ENCODE measurements at places on chromosomes 1 and 21.

- no peak for DNase-seq
These were observed 42.3 kb upstream of the RUNX3 start for GRCh38 chr1:24972221-24972914.

DNA sequence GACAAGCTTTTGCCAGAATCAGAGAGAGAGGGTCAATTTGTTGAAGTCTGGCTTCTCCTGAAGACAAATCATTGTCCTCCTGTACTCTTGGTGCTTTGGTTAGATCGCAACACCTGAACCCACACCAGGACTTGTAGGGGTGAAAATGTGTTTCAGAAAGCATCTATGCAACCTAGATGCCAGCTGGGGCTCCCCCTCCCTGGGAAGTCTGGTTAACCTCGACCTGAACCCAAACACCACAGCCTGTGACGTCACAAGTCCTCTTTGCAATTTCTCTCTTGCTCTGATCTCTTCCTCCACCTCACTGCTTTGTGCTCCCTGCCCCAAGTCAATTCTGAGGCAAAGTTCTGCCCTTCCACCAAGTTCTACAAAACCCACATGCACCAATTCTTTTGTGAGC lies 42.8 kb upstream of the USP24 start:
- no peak for DNase-seq

GRCh38 chr1:245983294-245983967 lies 523.6 kb downstream of the SMYD3 start:
- DNase-seq, result no peak

DNA sequence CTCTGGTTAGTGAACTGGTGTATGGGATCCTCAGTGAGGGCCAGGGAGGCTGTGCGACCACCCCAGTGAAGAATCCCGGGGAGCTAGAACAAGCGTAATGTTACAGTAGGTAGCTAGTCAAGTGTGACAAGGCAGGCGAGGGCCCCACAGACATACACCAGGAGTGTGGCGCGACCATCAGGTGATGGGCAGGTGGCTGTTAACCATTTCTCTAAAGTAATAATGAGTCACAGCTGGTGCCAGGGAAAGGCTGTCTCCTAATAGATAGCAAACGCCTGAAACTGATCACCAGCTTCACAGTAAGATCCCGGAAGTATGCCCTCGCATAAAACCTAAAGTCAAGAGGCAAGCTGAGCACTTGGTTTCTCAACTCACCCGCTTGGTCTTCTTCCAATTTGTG lies 40.5 kb upstream of the TARBP1 start:
- no peak for DNase-seq

GRCh38 chr1:45892068-45892785 lies 88.8 kb downstream of the MAST2 start:
- DNase-seq, result no peak

GRCh38 chr1:24699628-24700027 lies 45.6 kb upstream of the CLIC4 start:
- DNase-seq, result no peak

Measured in CMK (cell line).